ENCODE measurements at places on chromosomes 12 and 14.

GRCh38 chr14:71346685-71347084 lies 439.4 kb downstream of the PCNX1 start:
- no peak for DNase-seq

DNA sequence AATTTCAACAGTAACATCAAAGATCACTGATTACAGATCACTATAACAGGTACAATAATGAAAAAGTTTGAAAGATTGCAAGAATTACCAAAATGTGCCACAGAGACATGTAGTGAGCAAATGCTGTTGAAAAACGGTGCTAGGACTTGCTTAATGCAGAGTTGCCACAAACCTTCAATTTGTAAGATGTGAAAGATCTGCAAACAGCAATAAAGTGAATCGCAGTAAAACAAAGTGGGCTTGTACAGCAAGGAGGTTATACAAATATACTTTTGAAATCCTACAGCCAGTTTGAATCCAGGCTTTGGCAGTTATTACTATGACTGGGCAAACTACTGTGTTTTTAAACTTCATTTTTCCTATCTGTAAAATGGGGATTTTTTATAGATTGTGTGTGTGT lies 1.0 kb upstream of the PLEKHA5 start:
- no peak for DNase-seq

DNA sequence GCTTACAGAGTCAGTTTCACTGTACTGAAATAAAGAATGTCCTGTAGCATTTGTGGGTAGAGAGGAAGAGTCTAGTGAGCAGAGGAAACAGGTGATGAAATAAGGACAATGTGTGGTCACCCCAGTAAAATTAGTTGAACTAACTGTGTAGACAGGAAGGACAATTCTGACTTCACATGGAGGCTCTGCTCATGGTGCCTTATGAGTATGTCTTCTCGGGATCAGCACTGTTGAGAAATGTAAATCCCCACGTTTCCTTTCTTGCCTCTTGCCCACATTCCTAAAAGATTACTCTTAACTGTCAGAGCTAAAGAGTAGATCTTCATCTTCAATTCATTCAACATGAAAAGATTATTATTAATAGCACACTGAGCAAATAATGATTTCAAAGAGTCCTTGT lies 113.2 kb upstream of the FLRT2 start:
- peak; percentile 83 for DNase-seq

GRCh38 chr12:93007544-93007943 lies 78.4 kb upstream of the EEA1 start:
- no peak for DNase-seq

DNA sequence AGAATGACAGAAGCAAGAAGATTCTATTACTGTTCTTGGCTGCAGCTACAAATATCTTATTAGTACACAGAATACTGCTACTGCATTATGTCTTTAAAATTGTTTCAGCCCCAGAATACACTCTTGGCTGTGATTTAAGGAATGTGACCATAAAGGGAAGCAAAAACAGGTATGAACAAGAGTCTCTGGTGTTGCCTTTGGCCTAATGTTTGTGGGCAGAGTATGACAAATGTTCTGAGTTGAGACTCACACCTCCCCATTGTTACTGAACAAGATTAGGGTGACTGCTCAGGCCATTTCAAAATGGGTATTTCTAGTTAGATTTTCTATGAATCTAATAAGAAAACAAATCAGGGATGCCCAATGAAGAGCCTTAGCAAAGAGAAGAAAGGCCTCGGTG lies 28.5 kb downstream of the TTC6 start:
- DNase-seq = no peak

DNA sequence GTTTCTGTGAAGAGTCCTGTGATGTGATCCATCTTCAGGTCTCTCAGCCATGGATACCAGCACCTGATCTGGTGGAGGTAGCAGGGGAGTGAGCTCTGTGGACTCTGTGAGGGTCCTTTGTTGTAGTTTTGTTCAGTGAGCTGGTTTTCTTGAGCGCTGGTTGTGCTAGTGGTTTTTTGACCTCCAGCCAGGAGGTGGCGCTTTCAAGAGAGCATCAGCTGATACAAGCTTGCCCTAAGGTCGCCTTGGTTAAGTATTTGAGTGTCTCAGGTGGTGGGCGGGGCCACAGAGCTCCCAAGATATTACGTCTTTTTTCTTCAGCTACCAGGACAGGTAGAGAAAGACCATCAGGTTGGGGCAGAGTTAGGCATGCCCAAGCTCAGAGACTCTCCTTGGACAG lies 139.7 kb downstream of the TTLL5 start:
- DNase-seq = no peak

GRCh38 chr14:23401291-23401690 lies 6.8 kb downstream of the MYH6 start:
- DNase-seq = no peak

DNA sequence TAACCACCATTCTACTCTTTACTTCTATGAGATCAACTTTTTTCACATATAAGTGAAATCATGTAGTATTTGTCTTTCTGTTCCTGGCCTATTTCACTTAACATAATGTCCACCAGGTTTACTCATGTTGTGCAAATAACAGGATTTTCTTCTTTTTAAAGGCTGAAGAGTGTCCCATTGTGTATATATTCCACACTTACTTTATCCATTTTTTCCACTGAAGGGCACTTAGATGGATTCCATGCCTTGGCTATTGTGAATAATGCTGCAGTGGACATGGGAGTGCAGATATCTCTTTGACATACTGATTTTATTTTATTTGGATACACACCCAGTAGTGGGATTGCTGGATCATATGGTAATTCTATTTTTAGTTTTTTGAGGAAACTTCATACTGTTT lies 181.1 kb upstream of the HMGA2 start:
- no peak for DNase-seq

DNA sequence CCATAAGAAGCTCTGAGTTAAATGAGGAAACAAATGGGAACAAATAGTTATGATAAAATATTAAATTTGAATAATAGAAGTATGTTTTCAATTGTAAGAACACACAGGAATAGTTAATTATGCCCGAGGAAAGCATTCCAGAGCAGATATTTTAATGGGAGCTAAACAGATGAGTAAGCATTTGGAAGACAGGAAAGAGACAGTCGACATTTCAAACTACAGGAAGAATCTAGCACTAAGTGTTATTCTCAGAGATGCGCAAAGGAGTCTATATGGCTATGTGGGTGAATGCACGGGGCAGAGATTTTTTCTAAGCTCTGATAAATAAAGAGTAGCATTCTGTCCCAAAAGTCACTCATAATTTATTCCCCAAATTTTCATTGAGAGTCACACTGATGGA lies 64.5 kb upstream of the SSTR1 start:
- DNase-seq = peak; percentile 66

DNA sequence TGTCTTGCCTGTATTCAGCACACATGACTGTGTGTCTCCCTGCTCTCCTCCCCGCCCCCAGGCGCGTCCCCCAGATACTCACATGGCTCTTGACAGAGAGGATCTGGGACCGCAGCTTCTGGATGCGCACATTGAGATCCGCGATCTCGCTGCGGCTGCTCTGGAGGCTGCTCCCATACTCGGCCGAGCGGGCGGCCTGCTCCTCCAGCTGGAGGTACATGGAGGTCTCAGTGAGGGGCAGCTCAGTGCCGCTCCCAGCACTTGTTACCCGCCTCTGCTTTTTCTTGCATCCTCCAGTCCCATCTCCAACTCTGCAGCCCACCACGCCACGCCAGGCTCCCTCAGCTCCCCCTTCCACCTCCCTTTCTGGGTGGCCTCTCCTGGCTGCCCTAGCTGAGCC lies 18.9 kb downstream of the KRT80 start:
- no peak for DNase-seq

All from fibroblast of skin of right quadriceps (primary cell).